ENCODE measurements at places on chromosomes 12 and 14.
A peak's percentile ranks its signal among the peaks of the same experiment; 100 is the strongest.

DNA sequence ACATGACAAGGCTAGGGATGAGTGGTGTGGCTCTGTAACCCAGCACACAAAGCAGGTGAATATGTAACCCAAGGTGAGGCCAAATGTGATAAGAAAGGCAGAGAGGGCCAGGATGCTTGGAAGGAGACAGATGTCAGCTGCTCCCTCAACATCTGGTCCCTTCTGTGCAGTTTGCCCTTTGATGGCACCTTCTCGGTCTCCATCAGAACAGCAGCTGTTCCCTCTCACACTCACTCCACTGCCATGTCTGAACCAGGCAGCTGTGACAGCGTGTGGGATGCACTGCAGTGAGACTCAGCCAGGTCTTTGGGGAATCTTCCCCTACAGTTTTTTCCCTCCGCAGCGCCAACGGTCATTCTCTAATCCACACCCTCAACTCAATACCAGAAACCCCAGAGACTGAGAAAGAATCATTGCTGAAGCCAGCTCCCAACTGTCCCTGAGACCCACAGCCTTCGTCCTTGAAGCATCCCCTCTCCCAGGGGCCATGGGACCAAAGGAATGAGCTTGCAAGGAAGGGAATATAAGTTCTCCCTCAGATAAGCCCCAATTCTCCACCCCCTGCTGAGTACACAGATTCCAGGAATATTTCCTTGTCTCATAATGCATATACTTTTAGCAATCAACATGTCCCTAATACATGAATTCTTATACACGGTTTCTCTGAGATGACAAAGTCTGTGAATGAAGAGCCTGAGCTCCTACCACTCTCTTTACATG is 230.0 kb downstream of the GLT1D1 start:
- DNase-seq, result no peak

DNA sequence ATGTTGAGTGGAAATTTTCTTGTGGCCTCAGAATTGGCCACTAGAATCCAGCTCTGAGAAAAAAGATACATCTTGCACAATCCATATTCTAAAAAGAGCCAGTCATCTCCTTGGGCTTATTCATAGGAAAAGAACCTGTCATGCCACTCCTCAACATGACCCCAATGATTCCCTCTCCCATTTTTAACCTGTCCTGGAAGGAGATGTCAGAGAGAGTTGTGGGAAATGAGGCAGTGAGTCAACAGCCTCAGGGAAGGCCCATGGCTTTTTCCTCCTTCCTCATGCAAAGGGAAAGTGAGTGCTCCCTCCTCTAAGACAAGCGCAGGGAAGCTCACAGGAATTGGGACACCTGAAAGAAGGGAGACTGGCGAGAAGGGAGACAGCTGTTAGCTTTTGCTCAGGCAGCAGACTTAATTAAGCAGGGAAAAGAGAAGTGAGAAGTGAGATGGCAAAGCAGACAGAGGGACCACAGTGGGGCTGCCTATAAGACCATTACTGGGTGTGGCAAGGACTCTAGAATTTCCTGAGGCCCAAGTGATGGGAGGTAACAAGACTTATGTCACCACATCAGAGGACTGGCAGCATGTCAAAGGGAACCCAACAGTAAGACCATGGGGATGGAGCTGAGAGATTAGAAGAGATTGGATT is 10.2 kb upstream of the DHRS7 start:
- DNase-seq, result no peak

- DNase-seq, result peak; percentile 7
Measured at GRCh38 chr12:69985656-69986055, 160.6 kb downstream of the MYRFL start.

DNA sequence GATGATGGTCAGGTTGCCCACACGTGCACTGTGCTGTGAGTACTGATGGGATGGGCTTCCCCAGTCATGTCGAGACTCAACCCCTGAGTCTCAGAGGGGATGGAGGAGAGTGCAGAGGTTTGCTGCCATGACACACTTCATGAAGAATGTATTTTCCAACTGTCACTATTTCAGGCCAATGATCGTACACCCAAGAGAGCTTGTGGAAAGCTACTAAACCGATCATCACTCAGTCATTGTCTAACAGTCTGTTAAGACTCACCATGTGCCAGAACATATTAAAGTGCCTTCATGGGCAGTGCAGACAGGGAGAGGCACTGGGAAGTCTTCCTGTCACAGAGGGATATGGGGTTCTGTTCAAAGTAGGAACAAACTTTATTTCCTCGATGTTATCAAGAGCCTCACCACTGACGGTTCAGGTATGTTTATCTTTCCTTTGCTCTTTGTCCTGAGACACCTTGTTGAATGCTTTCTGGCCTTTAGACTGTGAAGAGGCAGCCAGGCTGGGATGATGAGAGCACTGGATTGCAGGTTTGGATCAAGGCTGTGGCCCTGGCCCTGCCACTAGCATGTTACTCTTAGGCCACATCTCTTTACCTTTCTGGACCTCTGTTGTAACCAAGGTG is 41.6 kb upstream of the NTF3 start:
- DNase-seq, result no peak

GRCh38 chr12:26736563-26737486 is 96.2 kb downstream of the ITPR2 start:
- no peak for DNase-seq

DNA sequence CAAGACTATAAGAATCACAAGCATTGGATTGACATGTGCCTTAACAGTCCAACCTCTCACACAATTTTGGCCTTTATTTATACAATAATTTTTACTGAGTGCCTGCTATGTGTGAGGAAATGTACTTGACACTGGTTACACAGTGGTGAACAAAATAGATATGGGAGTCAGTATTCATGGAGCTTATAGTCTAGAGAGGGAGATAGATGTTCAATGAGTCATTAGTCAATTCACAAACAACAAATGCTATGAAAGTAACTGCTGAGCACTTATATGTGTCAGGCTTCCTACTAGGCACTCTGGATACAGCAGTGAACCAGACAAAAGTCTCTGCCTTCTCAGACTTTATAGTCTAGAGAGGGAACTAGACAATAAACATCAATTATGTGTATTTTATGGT is 3.7 kb downstream of the CFAP54 start:
- DNase-seq, result no peak

DNA sequence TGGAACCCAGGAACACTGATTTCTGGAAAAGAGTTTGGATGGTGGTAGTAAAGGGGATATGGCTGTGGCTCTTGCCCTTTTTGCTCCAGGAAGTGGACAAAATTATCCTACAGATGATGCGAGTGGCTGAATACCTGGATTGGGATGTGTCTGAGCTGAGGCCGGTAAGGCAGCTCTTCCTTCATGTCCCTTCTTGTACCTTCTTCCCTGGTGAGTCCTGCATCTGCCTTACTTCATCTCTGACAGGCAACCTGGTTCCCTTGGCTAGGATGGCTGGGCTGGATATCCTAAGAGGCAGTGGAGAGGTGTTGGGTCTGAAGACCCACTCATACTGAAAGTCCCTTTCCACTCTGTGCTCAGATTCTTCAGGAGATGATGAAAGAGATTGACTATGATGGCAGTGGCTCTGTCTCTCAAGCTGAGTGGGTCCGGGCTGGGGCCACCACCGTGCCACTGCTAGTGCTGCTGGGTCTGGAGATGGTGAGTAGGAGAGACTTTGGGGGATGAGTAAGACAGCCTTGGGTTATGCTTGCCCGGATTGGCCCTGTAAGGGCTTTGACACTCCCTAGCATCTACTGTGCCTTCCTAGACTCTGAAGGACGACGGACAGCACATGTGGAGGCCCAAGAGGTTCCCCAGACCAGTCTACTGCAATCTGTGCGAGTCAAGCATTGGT is 8.0 kb downstream of the DGKA start:
- DNase-seq, result no peak

- DNase-seq, result peak; percentile 98
Measured at GRCh38 chr12:11581179-11581755, 68.2 kb upstream of the ETV6 start.

- DNase-seq, result no peak
Measured at GRCh38 chr12:4220536-4221257, 52.9 kb upstream of the CCND2 start.

- no peak for DNase-seq
Measured at GRCh38 chr14:58397156-58397555, 1.4 kb downstream of the TOMM20L start.

- peak; percentile 6 for DNase-seq
Measured at GRCh38 chr12:131137836-131138637, 184.3 kb downstream of the ADGRD1 start.

GRCh38 chr12:58310368-58310767 is 369.0 kb downstream of the ATP23 start:
- no peak for DNase-seq

DNA sequence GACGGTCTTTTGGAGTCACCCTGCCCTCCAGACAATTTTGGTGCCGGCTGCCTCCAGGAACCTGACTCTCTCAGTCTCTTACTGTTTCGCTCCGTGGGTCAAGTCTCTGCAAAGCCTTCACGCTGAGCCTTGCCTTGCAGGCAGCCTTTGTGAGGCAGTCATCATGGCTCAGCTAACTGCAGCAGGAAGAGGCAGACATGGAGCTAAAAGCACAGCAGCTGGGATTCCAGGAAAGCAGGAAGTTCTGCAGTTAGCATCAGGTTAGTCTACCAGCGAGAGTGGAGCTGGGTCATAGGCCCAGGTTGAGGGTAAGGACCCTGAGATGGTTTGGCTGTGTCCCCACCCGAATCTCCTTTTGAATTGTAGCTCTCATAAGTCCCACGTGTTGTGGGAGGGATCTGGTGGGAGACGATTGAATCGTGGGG is 305.4 kb downstream of the PCNX1 start:
- no peak for DNase-seq

DNA sequence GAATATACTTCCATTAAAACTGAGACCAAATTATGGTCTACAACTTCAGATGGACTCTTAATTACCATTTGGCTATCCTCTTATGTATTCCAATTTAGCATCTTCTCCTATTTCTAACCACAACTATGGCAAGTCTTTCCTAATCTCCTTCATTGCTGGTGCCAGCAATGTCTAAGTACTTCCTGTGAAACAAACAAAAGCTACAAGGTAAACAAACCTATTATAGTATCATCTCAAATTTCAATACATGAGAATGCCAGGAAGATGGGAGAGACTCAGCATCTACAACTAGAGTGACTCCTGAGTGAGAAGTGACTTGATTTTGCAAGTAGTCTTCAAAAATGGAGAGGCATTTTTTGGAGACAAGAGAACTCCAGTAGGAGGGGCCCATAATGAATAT is 202.9 kb upstream of the ATXN7L3B start:
- DNase-seq, result no peak

- no peak for DNase-seq
Measured at GRCh38 chr14:29264865-29265264, 498.3 kb downstream of the FOXG1 start.

GRCh38 chr12:56873382-56873781 is 60.8 kb downstream of the SDR9C7 start:
- DNase-seq, result no peak

DNA sequence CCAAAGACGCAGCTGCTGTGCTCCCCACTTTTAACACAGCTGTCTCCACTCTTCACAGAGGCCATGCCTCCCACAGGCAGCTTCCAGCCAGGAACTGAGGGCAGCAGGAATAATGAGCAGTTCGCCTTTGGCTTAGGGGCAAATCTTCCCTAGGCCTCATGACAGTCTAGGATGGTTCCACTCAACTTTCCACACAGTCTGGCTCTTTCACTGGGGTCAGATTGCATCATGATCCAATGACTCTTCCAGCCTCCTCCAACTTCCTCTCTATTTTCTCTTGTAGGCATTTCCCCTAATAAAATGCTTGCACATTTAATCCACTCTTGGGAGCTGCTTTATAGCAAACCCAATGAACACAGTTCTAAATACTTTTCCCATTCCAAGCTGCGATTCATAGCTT is 271.6 kb upstream of the ATP2B1 start:
- DNase-seq, result peak; percentile 85

- DNase-seq, result no peak
Measured at GRCh38 chr12:93348575-93349435, 28.9 kb upstream of the NUDT4 start.

GRCh38 chr14:39050389-39050788 is 52.6 kb downstream of the SEC23A start:
- DNase-seq, result peak; percentile 6

GRCh38 chr14:99754141-99755067 is 38.8 kb upstream of the EML1 start:
- no peak for DNase-seq

GRCh38 chr12:108711489-108712164 is 19.7 kb downstream of the CORO1C start:
- peak; percentile 81 for DNase-seq

- no peak for DNase-seq
Measured at GRCh38 chr12:18808221-18808620, 70.3 kb downstream of the CAPZA3 start.

DNA sequence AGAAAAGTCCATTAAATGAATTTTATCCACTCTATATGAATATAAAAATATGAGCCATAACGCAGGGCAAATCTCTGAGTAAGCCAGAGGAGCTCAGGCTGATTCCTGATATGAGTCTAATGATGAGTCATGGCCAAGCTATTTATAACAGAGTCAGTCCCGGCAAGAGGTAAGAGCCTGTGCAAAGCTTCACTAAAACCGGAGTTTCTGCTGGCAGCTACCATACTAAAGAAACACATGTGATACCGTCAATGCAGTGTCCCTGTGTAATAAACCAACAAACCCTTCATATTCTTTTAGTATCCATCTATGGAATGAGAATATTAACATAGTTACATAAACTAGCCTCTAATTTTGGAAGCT is 319.4 kb downstream of the KCNC2 start:
- no peak for DNase-seq

GRCh38 chr14:89853936-89854693 is 100.4 kb downstream of the EFCAB11 start:
- DNase-seq, result no peak

DNA sequence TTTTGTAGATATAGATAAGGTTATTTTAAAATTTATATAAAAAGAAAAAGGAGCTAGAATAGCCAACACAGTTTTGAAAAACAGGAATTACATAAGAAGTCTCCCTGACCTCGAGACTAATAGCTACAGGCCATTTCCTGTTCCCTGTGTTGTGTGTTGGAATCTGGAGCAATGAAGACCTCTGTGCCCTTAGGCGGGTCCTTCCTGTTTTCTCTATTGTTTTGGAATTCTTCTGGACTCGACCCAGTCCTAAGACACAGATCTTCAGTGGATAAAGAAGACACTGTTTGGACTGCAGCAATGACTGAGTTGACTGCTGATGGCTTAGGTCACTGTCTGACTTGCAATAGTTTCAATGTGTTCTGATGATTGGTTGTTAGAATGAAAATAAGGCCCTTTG is 26.2 kb downstream of the SNRPF start:
- no peak for DNase-seq

Measured in inflammatory macrophage treated with lipopolysaccharide for 1 hour (primary cell).